CD4-positive, alpha-beta T cell treated with Interleukin-12 subunit alpha and Interleukin-12 subunit beta, for 1 hour (primary cell): ENCODE measurements at places on chromosomes 2 and 18.

DNA sequence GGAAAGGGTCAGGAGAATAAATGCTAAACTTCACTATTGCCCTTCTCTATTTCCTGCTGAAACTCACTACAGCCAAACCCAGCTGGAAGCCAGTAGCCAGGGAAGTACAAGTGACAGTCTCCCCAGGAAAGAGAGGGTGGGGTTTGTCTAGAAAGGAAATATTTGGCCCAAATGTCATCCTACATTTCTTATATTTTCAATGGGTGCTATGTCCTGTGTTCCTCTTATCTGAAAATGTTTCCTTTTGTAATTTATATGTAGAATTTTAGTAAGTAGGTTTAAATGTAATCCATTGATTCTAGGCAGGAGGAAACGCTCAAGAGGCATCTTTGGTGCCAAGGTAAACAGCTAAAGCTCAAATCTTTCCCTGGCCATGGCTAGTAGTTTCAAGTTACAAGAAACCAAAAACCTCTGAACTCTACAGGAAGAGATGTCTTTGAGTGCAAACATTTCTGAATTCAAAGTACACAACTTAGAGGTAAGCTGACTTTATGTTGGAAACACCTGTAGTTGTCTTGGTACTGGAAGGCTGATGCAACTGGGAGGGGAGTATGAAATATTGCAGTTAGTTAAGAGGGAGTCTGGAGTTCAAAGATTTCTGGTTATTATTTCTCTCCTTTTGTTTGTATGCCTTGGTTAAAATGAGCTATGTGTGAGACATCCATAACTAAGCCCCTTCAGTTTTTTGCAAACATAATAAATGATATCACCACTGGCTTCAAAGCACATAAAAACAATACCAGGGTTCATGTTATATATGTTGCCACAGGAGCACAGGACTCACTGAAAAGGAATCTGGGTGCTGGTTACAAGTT is 356.1 kb upstream of the ZC3H15 start:
- no peak for DNase-seq

- DNase-seq: peak; percentile 53
Observed at GRCh38 chr2:172931918-172932520, 143.6 kb upstream of the MAP3K20 start.

DNA sequence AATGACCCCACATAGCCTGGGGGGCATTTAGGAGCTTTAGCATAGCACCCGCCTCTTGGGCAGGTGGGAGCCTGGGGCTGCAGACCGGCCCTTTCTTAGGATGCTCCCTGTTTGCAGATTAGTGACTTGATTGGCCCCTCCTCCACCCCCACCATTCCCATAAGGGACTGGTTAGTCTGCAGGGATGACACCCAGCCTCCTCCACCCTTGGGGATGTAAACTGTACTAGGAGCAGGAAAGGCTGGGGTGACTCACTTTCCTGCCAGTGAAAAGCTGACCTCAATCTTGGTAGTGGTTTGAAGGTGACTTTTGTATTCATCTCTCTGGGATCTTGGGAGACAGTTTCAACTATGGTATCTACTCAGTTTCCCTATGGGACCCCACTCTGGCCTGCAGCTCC is 24.2 kb downstream of the CTIF start:
- no peak for DNase-seq

- no peak for DNase-seq
Observed at GRCh38 chr2:101107241-101107640, 43.9 kb downstream of the TBC1D8 start.

DNA sequence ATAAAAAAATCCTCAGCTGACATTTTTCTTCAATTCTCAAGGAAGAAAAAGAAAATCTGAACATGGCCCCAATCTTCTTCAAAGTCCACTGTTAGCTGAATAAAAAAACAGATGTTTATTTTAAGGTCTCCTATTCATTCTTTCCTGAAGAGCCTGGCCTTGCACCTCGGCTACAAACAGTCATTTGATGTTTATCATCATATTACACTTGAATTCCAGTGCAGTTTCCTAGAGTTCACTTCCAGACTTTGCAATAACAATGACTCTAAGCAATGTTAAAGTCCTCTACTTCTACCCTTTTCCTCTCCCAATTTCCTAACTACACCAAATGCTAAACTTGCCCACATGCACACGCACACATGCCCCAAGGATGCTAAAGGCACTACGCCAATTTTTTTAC is 70.1 kb downstream of the NOL10 start:
- no peak for DNase-seq

GRCh38 chr2:86033751-86034692 is 71.7 kb downstream of the POLR1A start:
- no peak for DNase-seq

GRCh38 chr18:49582579-49582978 is 20.7 kb downstream of the LIPG start:
- DNase-seq: no peak

DNA sequence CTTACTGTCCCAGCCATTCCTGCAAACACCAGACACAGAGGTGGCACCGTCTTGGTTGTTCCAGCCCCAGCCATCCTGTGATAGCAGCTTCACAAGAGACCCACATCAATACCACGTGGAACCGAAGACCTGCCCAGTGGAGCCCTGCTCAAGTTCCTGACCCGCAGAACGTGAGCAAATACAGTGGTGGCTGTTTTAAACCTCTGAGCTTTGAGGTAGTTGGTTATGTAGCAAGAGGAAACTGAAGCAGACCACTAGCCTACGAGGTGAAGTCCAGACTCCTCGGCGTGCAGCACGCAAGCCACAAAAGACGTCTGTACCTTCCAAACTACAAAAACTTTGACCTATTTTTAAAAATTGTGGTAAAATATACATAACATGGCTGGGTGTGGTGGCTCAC is 96.1 kb upstream of the ODC1 start:
- peak; percentile 44 for DNase-seq

DNA sequence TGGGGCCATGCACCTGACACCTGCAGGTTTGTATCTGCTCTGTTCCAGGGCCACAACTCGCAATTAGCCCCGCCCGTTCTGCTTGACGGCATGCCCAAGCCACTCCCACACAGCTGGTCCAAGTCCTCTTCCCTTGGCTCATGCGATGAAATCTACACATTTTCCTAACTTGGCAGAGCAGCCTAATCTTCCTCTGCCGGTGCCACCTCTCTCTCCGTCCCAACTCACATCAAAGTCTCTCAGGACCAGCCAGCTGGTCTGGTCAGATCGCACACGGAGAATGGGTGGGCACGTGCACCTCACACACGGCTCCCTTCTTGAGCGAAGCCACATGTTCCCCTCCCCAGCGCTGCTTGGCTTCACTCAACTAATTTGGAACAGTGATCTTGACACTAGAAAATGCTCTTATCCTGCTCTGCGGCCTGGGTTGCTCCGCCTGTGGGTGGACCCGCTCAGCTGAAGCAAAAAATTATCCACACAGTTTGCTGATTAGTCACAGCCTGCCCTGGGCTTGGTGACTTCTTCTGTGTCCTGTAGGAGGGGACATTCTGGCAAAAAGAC is 176.7 kb downstream of the NRP2 start:
- no peak for DNase-seq

- peak; percentile 43 for DNase-seq
Observed at GRCh38 chr18:35588995-35589394, 7.5 kb downstream of the GALNT1 start.

DNA sequence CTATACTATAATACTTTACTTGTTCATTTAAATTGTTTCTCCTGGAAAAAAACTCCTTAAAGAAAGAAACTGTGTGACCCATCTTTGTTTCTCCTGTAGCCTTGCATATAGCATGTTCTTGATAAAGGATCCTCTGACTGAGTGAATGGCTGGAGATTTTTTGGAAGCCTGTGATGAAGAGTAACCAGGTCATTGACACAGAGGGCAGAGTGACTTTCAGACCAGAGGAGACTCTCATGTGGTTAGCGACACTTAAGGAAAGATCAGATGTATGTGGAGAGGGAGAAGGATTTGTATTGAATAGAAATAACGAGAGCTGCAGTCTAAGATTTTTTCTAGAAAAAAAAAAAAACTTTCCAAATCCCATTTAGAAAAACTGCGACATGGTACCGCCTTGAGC is 85.5 kb downstream of the TRIM43 start:
- DNase-seq: no peak

- DNase-seq: no peak
Observed at GRCh38 chr2:190583507-190584337, 49.2 kb upstream of the NEMP2 start.

- no peak for DNase-seq
Observed at GRCh38 chr18:41594582-41594981, 360.5 kb upstream of the PIK3C3 start.

DNA sequence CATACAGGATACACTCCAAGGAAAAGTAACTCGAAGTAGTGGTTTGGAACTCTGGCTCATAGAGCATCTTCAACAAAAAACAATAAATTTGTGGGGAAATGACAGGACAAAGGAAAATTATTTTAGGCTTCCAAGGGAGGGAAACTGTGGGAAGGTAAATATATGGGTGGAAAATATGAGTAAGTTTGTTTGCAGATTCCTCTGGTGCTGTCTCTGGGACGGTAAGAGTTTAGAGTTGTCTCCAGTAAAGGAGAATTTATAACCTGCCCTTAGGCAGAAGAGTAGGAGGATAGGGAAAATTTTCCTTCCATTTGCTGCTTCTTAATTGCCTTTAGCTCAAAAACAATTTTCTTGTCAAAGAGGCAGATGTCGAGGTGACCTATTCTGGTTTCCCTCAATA is 19.3 kb downstream of the HNMT start:
- DNase-seq: no peak

DNA sequence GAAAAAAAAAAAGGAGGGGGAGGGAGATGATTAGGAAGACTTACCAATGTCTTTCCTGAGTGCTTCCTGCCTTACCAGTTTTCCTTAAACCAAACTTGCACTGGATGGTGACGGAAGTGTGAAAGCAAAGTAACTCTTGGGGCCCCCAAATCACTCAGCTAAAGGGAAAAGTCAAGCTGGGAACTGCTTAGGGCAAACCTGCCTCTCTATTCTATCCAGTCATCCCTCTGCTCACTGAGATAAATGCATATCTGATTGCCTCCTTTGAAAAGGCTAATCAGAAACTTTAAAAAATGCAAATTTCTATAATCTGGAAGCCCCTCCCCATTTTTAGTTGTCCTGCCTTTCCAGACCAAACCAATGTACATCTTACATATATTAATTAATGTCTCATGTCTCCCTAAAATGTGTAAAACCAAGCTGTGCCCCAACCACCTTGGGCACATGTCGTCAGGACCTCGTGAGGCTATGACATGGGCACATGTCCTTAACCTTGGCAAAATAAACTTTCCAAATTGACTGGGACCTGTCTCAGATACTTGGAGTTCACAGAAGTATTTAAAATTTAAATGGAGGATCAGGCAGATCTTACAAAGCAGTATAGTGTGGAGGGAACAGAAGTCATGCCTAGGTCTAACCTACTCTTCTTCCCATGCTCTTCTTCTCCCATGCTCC is 7.2 kb upstream of the CYBRD1 start:
- DNase-seq: no peak

GRCh38 chr2:111678651-111679050 is 205.3 kb downstream of the ANAPC1 start:
- DNase-seq: no peak

DNA sequence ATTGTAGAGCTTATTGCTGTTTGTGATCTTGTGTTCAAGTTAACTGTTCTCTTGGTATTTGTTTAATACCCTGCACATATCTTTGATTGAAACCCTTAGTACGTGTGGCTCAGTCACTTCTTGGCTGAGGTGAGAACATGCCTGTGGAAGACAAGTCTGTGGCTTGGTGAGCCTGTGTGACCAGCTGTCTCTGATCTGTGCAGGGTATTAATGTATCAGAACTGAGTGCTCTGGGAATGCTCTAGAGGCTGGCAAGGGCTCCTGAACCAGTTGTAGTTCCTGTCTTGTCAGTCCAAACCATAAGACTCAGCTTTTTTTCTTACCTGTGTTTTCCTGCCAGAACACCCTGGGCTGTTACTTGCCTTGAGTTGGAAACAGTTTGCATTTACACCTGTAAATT is 52.4 kb upstream of the EPHA4 start:
- DNase-seq: no peak

DNA sequence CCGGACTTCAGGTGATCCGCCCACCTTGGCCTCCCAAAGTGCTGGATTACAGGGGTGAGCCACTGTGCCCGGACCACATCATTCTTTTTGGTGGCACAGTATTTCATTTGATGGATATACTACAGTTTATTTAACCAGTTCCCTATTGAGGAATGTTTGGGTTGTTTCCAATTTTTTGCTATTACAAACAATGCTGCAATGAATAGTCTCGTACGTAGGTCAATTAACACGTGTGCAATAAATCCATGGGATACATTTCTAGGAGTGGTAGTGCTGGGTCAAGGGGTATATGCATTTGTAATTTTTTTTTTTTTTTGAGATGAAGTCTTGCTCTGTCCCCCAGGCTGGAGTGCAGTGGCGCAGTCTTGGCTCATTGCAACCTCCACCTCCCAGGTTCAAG is 28.4 kb upstream of the XPO1 start:
- DNase-seq: no peak

GRCh38 chr2:8267048-8267447 is 414.8 kb upstream of the ID2 start:
- DNase-seq: no peak

- no peak for DNase-seq
Observed at GRCh38 chr2:41835401-41835800, 212.4 kb upstream of the PKDCC start.

DNA sequence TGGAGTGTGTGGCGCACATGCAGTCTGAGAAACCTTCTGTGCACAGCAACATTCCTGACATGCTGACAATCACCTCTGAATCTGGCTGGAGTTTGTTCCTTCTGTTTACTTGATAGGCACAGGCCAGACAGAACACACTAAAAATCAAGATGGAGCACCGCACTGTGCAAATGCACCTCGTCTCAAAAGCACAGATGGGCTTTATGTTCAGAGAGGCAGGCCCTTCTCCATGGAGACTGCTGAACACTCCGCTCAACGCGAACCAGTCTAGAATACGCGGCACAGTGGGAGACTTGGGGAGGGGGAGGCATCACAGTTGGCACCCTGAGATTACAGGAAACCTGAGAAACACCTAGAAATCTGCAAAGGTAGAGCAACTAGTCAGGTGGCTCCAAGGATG is 58.4 kb upstream of the DNMT3A start:
- DNase-seq: no peak

- DNase-seq: no peak
Observed at GRCh38 chr2:161217597-161218185, 57.5 kb downstream of the TANK start.

GRCh38 chr2:218031771-218032257 is 29.0 kb upstream of the TNS1 start:
- DNase-seq: no peak

GRCh38 chr18:78972930-78973331 is 6.7 kb upstream of the SALL3 start:
- DNase-seq: no peak

GRCh38 chr2:150371044-150371818 is 116.2 kb downstream of the RND3 start:
- no peak for DNase-seq

- no peak for DNase-seq
Observed at GRCh38 chr2:199847181-199847864, 3.7 kb downstream of the FTCDNL1 start.

GRCh38 chr2:17461087-17461475 is 57.2 kb downstream of the RAD51AP2 start:
- DNase-seq: no peak

- DNase-seq: peak; percentile 47
Observed at GRCh38 chr2:74843899-74844298, 10.0 kb downstream of the HK2 start.
